ENCODE measurements at places on chromosomes 12 and 14. TPM values are rescaled to one million over a fixed set of nuclear protein-coding genes. Genes with fewer than 3 reads are reported as not detected.

The BRMS1L gene
- polyA plus RNA-seq, result 30.8 TPM

The DPF3 gene
- 2.9 TPM for polyA plus RNA-seq

The CCDC77 gene
- polyA plus RNA-seq, result 42.9 TPM

The MYO1H gene
- polyA plus RNA-seq, result 9.2 TPM

The GALNT16 gene
- 23.8 TPM for polyA plus RNA-seq

The TSHR gene
- polyA plus RNA-seq, result not detected

The CCDC196 gene
- polyA plus RNA-seq, result not detected

The STAT2 gene
- polyA plus RNA-seq, result 99.3 TPM

All from neural cell (in vitro differentiated cells).